Activated CD4-positive, alpha-beta memory T cell treated with anti-CD3 and anti-CD28 coated beads, Interleukin-2, amount 10 ng/mL, durations not matched to agents 7 days and 5 days (primary cell): ENCODE measurements at places on chromosomes 13 and 19. TPM values are rescaled to one million over a fixed set of nuclear protein-coding genes. Genes with fewer than 3 reads are reported as not detected.

The CYP4F11 gene
- not detected for total RNA-seq

The FREM2 gene
- not detected for total RNA-seq

The WTIP gene
- 0.55 TPM for total RNA-seq

The GFY gene
- total RNA-seq: not detected

The CACNA1A gene
- 4.1 TPM for total RNA-seq

The OR4F17 gene
- total RNA-seq: not detected
